ENCODE measurements at places on chromosomes 16 and 17.

GRCh38 chr16:73056921-73057290, 9.0 kb upstream of the ZFHX3 start:
- DNase-seq: peak; percentile 30

- DNase-seq: no peak
These were observed 115.2 kb upstream of the CNTNAP4 start for GRCh38 chr16:76162046-76162445.

DNA sequence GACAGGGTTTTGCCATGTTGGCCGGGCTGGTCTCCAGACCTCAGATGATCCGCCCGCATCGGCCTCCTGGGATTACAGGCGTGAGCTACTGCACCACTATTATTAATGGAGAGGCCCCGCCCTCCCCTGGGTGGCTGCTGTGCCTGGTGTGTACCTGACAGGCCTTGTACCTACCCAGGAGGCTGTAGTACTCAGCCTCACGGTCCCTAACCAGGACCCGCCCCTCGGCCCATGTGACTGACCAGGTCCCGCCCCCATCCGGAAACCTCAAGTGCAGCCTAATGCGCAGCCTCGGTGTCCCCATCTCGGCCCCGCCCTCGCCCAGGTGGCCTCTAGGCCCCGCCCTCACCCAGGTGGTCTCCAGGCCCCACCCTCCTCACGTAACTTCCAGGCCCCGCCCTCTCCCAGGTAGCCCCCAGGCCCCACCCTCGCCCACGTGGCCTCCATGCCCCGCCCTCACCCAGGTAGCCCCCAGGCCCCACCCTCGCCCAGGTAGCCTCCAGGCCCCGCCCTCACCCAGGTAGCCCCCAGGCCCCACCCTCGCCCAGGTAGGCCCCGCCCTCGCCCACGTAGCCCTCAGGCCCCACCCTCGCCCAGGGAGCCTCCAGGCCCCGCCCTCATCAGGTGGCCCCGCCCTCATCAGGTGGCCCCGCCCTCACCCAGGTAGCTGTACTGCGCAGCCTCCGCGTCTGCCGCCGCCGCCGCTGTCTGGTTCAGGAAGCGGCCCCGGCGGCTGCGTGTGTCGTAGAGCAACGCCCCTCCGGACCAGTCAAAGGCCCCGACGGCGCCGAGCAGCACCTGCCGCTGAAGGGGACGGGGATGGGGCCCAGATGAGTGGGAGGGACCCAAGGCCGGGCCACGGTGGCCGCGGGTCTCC, 31.0 kb downstream of the HASPIN start:
- DNase-seq: no peak

- no peak for DNase-seq
These were observed 25.9 kb downstream of the ZNF469 start for GRCh38 chr16:88408561-88409142.

- peak; percentile 86 for DNase-seq
These were observed 45.0 kb downstream of the B9D1 start for GRCh38 chr17:19317359-19318095.

DNA sequence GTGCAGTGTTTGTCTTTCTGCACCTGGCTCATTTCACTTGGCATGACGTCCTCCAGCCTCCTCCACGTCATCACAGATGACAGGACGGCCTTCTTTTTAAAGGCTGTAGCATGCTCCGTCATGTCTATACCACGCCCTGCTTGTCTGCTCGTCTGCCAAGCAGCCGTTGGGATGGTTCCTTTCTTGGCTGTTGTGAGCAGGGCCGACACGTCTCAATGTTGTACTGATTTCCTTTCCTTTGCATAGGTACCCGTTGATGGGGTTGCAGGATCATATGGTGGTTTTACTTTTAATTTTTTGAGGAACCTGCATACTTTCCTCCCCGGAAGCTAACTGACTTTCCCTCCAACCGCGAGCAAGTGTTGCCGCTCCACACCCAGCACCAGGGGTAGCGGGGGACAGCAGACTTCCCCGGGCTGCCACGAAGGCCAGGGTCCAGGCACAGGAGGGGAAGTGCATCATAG, 212.2 kb upstream of the ZNF469 start:
- DNase-seq: no peak

GRCh38 chr17:57869617-57870282, 19.9 kb upstream of the MRPS23 start:
- peak; percentile 96 for DNase-seq

DNA sequence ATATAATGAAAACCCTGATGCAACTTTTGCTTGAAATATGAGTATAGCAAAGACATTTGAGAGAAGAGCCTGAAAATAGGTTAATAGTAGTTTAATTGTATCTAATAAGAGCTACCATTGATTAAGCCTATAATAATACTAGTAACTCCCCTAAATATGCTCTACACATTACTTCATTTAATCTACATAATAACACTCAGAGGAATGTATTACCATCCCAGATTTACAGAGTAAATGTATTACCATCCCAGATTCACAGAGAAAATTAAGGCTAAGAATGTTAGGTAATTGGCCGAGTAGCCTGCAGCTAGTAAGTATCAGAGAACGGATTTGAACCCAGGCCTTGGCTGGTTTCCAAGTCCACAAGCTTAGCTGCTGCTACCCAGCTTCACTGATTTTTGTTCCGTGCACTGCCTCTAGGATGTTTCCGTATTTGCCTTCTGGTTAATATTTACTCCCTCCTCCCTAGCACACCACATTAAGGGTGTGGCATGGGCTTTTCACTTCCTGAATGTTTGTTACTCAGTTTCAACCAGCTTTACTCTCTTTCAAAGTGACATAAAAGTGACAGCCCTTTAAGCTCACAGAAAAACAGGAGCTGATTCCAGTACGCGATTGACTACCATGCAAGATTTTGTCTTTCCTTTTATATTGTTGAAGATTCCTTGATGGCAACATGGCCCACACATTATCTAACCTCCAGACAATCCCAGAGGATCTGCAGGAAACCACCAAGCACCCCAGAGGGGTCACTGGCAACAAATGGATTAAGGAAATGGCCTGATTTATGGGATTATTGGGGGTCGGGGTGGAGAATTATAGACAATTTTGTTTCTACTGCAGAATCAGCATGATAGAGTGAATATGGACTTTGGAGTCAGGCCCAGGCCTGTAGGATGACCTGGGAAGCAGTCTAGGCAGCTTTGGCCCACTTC, 26.7 kb upstream of the TOX3 start:
- DNase-seq: no peak

DNA sequence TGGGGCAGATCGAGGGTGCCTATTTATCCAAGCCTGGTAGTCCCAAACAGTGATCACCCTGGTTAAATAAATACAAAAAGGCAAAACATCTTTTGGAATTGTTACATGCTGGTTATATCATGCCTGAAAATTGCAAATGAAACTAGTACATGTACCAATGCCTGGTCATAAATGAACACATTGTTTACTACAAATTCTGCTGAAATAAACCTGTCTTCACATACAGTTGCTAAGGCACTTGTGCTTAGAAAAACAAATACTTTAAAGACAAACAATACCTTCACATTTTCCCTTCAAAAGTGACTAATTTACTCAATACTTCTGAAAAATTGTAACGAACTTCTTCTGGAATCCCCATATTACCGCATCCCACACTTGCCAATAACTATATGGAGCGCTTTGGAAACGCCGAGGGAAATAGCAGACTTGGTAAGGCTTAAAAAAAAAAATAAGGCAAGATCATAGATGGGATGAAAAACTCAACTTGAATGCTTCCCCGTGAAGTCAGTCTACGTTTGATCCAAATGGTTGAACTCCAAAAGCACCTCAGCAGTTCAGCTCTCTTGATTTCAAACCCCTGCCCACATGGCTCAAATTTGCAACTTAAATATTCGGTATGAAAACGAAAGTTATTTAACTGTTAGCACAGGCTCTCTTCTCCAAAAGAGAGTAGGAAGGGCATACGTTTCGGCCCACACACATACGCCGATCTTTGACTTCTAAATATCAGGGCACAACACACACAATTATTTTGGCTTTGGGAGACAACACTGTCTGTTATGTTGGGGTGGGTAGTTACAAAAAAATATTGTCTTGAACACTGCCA, 264.5 kb downstream of the NTN1 start:
- peak; percentile 26 for DNase-seq

Data from fibroblast of villous mesenchyme (primary cell).